Daoy (cell line): ENCODE measurements at places on chromosomes 6 and 20. TPM values are rescaled to one million over a fixed set of nuclear protein-coding genes. Genes with fewer than 3 reads are reported as not detected.

PACSIN1 gene
- not detected in 2 replicates for total RNA-seq

FAM83D gene
- total RNA-seq = 73.0 and 84.1 TPM in 2 replicates

CRYBG1 gene
- total RNA-seq = 14.1 and 15.6 TPM in 2 replicates

TMEM200A gene
- total RNA-seq = not detected in 2 replicates

POLR3F gene
- total RNA-seq = 15.9 and 17.4 TPM in 2 replicates

NKX2-4 gene
- total RNA-seq = 3.8 and 7.3 TPM in 2 replicates

SLC22A16 gene
- not detected in 2 replicates for total RNA-seq

HDGFL1 gene
- not detected in 2 replicates for total RNA-seq

EPHA7 gene
- total RNA-seq = 0.06 and 0.09 TPM in 2 replicates

GRCh38 chr6:25946631-25947030, 16.0 kb upstream of the TRIM38 start:
- no peak for DNase-seq

DNA sequence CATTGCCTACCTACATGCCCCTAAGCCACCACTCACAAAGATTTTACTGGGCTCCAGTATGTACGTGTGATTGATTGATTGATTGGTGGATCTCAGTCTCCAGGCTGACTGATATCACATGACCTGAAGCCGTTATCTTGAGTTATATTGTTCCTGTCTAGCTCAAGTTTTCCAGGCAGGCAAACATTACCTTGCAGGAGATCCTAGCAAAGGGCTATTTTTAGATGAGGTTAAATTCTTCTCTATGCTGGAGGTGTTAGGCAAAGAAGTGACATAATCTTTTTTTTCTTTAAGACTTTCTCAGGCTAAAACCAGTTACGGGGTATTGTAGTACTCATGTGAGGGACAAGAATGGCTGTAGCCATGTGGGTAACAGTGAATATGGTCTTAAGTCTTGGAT, 125.2 kb downstream of the DOK5 start:
- no peak for DNase-seq

DNA sequence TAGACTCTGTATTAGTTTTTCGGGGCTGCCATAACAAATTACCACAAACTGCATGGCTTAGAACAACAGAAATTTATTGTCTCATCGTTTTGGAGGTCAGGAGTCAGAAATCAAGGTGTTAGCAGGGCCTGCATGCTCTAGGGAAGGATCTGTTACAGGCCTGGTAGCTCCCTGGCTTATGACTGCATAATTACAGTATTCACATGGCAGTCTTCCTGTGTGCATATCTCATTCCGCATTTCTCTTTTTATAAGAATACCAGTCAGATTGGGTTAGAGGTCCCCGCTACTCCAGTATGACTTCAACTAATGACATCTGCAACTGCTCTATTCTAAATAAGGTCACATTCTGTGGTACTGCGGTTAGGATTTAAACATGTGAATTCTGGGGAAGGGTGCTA, 59.3 kb upstream of the SLC2A12 start:
- DNase-seq = no peak

- no peak for DNase-seq
Measured at GRCh38 chr20:57257701-57258453, 8.6 kb downstream of the BMP7 start.

GRCh38 chr20:17531665-17532025, 466 bp upstream of the BFSP1 start:
- no peak for DNase-seq

GRCh38 chr20:57509665-57510237, 15.2 kb downstream of the CTCFL start:
- DNase-seq = peak; percentile 23

DNA sequence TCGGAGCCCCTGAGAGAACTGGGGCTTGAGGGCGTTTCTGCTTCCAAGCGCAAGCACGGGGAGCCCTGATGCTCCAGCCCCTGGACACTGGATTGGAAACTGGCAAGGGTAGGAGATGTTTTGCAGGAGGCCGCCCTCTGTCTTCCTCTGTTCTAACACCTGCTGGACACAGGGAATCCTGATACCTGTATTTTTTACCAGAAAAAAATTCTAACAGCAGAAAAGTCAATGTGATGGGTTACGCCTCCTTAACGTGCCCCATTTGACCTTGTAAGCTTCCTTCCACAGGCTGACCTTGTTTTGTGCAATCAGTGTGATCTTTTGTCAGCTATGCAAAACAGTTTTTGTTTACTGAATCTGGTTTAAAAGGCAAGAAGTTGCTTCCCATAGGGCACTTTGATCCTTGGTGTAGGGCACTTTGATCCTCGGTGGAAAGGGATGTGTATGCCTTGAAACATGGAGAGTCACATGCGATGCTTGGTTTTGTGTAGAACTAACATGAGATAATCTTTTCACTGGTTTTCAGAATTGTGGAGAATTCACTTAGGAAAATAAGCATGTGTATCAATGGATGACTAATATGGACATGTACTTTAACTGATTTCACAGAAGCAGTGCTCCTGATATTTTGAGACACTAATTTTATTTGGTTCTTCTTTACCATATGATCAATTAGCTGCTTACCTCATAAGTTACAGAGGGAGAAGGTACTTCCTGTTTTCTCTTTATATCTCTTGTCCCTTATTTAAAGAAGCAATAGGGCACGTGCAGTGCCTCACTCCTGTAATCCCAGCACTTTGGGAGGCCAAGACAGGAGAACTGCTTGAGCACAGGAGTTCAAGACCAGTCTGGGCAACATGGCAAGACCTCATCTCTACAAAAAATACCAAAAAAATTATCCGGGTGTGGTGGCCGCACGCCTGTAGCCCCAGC, 59.9 kb upstream of the MAP3K4 start:
- DNase-seq = no peak

DNA sequence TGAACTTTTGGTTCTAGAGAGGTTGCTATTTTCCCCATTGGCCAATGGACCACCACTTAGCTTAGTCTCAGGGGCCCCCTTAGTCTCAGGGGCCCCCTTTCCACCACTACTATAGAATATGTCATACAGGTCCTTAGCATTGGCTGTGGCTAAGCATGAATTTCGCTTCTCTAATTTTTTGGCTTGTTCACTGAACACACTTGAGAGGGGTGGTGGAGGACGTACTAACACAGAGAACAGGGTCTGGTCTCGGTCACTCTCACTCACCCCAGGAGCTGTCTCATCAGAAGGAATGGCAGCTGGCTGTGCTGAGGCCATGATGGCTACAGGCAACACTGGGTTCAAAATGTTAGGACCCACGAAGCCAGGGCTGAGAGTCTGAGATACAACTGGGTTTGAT, 30.3 kb downstream of the ZNF318 start:
- no peak for DNase-seq

GRCh38 chr20:49291200-49291599, 13.3 kb upstream of the ZNFX1 start:
- no peak for DNase-seq

DNA sequence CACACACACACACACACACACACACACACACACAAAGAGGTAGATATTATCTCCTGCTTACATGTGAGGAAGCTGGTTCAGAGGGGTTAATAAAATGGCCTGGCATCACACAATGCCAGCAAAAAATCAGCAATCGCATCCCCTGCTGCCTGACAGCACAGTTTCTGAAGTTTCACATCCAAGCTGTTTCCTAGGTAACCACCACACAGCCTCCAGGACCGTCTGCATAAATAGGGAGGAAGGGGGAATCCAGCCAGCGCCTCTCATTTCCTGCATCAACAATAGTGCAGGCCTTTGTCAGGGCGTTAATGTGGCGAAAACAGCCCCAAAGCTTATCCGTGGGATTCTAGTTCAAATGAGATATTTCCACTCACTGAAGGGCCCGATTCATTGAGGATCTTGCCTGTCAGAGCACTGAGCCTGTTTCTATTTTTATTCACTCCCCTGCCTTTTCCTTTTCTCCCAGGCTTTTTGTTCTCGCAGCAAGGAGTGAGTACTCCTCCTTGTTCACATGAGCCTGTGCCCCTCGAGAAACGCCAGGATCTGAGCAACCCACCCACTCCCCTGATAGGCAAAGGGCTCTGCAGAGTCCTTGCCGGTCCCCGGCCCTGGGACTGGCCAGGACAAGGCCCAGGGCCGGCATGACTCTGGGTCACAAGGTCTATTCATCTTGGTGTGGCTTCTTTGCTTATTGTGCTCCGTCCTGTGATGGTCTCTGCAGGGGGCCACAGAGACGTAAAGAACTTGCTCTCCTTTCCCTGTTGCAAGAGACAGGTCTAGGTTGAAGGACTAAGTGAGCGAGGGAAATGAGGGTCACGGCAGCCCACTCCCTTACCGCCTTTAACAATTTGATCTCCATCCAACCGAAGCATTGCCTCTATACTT, 32.7 kb downstream of the TUBB2B start:
- peak; percentile 59 for DNase-seq

DNA sequence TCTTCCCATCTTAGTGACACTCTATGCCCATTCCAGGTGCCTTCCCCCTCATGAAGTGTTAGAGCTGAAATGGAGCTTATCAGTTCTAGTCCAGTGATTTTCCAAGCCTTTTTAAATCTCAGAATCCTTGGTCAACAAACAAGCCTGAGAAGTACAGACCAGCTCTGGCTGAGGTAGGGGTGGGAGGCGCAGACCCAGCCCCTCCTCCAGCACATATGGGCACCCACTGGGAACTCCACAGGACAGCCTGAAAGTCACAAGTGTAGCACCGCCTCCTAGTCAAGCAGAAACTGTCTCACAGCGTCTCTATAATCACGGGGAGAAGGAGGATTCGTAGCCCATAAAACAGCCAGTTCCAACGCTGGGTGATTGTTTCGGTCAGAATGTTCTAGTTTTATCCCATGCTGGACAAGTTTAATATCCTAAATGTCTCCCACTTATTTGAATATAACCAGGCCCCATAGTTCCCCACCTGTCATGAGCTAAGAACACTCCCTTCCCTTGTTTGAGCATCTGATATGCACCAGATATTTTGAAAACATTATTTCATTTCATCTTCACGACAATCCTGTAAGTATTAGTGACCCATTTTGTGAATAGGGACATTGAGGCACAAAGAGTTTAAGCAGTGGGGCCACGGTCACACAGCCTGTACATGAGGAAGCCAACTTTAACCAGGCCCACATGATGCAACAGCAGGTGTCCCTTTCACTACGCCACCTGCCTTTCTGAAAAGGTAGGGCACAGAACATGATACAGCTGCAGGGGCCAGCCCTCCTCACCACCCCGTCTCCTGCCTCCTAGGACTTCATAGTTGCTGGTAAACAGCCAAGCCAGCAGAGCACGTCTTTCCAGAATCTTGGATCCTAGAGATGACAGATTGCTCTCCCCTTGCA, 40.1 kb downstream of the TRAF3IP2 start:
- no peak for DNase-seq

DNA sequence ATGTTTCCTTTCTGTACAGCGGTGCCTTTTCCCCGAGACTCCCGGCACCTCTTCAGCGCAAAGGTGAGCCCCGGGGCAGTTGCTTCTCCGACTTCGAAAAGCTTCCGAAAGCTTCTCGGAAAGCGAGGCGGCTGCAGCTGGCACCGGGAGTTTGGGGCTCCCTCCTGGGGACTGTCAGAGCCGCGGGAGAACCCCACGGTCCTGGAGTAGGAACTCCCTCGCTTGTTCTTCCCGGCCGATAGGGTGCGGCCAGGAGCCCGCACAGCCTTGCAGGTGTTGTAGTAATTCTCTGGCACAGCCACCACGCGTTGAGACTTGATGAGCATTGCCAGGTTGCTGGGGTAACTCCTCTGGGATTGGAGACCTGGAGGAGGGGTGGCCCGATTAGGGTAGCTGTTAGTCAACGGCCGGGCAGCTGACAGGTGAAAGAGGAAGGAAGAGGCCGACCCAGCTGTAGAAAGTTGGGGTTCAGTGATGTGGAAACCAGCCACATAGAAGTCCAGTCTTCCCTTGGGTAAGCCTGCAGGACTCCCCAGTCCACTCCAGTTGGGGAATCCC, 721 bp downstream of the KDM1B start:
- DNase-seq = peak; percentile 64

- no peak for DNase-seq
Measured at GRCh38 chr20:63147532-63147931, 68.4 kb downstream of the YTHDF1 start.

DNA sequence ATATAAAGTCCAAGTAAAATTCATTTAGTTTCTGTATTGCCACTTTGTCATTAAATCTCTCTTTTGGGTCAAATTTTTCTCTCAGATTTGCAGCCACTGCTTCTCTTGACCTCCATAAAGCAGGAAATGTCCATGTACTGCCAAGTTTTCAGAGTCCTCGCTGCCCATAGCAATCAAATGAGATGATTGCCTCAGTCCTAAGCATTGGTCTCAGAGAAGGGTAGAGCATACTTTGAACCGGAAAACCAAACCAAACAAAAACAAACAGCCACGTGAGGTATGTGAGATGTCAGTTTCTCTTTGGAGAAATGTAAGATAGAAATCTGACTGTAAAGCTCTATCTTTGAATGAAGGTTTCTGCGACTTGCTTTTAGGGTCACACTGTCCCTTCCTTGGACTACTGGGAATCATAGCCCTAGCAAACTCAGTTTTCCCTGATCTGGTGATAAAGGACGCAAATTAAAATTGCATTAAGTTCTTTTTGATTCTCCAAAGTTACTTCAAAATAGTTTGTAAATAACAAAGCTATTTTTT, 505.4 kb upstream of the CITED2 start:
- DNase-seq = no peak

GRCh38 chr6:106308985-106309384, 16.6 kb downstream of the ATG5 start:
- DNase-seq = no peak

DNA sequence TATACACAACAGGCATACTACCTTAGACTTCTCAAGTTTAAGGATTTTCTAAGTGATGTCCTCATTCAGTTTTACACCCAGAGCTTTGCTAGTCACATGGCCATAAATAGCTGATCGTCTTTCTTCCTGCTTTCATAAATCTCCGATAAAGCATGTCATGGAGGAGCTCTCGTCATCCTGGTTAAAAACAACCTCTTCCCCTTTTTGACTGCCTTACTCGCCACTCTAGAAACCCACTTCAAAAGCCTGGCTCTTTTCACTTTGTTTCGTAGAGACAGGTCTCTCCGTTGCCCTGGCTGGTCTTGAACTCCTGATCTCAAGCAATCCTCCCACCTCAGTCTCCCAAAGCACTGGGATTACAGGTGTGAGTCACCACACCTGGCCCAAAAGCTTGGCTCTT, 67.0 kb upstream of the SMIM29 start:
- no peak for DNase-seq

DNA sequence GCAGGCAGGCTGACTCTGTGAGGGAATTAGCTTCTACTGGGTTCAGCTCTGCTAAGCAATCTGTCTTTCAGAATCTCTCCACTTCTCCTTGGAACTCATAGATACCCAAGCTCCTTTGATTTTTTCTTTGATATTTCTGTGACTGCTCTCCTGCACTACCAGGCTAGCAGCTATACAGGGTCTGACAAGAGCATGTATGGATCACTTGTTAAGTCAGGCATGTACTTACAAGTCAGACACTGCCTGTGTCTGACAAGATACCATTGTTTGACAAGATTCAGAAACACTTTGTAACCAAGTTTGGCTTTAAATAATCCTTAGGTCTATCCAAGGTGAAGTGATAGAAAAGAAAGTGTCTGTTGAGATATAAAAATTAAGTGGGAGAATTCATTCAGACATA, 79.5 kb downstream of the SESN1 start:
- DNase-seq = no peak

DNA sequence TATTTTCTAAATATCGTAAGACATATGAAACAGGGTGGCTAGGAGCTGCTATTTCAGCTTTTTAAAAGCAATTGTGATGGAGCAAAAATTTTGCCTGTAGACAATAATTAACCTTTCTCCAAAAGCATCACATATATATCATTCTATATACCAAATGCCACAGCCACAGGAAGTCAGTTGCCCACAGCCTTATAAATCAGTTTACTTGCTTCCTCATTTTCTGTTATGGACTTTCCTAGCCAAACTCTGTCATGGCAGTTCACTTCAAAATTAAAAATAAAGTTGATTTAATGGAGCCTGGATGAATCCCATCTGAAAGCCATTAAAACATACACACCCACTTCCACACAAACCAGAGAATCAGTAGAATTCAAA, 93.4 kb upstream of the NHSL1 start:
- DNase-seq = no peak
